ENCODE measurements at places on chromosomes 12 and 14.

- DNase-seq: no peak
These were observed 22.2 kb upstream of the HDAC7 start for GRCh38 chr12:47841910-47842309.

DNA sequence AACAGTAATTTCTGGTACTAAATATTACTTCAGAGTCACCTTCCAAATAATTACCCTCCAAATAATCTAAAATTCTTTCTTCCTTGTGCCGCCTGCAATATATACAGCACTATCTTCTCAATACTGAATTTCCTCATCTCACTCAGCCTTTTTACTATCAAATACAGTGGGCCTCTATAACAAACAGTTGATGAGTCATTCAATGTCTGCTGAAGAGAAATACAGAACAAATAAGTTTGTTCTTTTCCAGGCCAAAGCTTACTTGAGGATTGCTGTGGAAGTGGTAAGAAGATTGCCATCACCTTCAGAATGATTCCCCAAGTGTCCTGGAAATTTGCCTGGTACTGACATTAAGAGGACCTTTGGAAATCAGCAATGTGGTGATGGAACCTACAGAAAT, 218.2 kb upstream of the ARHGAP5 start:
- DNase-seq: no peak

- no peak for DNase-seq
These were observed 101.9 kb downstream of the PAPLN start for GRCh38 chr14:73339206-73339605.

- DNase-seq: no peak
These were observed 163.0 kb upstream of the TMCC3 start for GRCh38 chr12:94813314-94813713.

DNA sequence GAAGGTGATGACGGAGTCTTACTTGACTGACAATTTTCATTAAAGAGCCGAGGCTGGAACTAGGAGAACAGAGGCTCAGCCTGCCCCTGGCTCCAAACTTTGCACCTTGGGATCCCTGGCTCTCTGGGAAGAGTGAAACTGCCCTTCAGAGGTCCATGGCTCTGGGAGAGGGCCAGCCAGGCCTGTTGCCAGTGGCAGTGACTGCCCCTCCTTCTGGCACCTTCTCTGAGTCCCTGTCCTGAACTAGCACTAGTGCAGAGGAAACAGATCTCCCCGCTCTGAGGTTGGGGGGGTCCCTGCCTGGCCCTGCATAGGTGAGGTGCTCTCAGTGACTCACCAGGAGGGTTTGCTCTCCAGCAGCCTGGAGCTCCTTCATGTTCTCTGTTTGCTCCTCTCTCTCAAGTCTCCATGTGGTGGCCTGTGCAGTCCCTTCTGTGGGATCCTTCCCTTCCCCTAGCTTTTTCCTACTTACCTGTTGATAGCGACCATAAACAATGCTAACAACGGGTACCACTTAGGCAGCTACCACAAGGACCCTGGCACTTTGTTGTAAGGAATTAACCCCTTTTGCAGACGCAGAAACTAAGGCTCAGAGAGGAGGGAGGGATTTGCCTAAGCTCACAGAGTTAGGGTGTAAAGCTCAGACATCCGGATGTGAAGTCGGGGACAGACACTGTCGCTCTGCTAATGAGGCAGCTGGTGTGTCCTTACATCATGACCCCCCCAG, 22.4 kb downstream of the FAM222A start:
- no peak for DNase-seq

GRCh38 chr12:62919838-62920237, 15.1 kb downstream of the PPM1H start:
- no peak for DNase-seq

DNA sequence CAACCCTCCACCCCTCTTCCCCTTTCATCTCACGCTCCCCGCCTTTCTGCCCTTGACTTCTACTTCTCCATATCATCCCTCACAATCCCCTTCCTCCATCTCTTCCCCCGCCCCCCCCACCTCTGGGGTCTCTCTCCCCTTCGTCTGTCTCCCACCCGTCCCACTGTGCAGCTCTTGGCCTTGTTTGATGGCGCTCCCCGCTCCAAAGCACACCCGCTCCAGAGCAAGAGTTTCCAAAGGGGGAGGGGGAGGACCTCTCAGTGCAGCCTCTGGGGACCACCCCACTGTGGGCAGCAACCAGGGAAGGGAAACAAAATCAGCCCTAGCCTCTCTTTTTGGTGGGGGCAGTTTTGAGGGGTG, 774 bp downstream of the CHGA start:
- DNase-seq: no peak

DNA sequence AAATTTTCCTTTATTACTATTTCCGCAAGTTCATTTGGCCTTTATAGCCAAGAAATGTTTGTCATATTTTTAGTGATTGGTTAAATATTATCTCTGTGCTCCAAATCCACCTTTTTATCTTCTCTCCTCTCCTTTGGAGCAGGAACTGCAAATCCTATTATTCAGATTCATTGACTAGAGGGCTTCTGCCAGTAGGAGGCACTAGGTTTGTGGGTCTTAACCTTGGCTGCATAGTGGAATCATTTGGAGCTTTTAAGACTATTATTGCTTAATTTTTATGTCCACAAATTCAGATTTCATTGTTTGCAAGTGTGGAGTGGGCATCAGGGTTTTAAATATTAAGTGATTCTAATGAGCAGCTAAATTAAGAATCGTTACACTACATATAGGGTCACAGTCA, 75.3 kb upstream of the SYT10 start:
- no peak for DNase-seq

- DNase-seq: no peak
These were observed 31.2 kb downstream of the TPCN1 start for GRCh38 chr12:113252494-113252893.

GRCh38 chr14:37721976-37722659, 126.7 kb downstream of the TTC6 start:
- no peak for DNase-seq

- no peak for DNase-seq
These were observed 22.2 kb downstream of the P2RX7 start for GRCh38 chr12:121154793-121155375.

GRCh38 chr12:107372229-107372658, 278.9 kb upstream of the CRY1 start:
- DNase-seq: peak; percentile 68

GRCh38 chr14:70830998-70831781, 21.9 kb upstream of the MAP3K9 start:
- no peak for DNase-seq

DNA sequence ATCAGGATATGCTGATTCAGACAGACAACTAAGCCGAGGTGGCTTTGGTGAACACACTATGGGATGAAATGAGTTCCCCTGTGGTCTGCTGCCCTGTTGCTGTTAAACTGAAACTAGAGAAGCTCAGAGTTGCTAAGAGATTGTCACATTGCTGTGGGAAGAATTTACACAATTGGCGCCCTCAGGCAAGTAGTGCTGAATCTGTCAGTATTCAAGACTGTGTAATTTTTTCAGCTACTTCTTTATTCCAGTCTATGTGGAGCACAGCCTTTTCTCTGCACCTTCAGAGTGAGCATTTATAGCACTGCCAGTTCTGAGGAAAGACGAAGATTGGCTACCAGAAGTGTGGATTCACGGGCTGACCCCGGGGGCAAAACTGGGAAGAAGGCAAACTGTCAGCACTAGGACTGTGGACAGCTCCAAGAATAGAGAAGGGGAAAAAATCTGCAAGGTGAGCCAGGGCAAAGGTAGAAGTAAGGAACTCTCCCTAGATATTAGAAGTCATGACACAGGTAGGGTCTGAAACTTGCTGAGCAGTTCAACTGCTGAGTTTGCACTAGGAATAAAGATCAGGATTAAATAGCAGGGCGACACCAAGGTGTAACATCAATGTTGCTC, 218.8 kb upstream of the TMPO start:
- DNase-seq: no peak

DNA sequence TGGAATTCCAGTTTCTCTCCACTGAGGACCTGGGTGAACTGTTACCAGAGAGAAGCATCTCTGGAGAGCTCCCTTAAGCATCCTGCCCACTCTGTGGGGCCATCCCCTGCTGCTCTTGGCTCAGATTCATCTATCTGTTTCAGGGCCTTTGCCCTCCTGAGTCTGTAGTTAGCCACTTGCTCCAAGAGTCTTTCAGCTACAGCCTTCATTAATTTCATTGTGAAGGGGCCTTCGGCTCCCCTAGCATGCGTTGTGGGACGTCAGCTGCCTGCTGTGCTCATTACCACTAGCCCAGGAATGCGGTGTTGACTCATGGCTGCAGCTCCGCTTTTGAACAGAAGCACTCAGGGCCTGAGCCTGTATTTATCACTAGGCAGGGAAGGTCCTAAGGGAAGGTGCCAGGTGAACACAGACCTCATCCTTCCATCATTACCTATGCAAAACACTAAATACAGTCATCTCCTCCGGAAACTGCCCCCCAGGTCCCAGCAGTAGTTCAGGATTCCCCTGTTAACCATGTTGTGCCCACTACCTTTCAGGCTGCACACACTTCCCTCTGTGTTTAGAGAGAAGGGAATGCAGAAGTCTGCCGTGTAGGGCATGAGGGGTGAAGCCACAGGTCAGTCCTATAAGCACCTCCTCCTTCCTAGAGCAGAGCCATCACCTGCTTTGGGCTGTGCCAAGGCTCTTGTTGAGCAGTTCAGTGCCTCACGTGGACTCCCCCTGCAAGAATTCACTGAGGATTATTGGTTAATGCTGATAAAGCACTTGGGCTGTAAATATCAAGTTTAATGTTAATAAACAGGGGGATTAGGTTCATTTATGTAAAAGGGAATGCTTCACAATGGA, 191.4 kb downstream of the CACNA1C start:
- no peak for DNase-seq

- DNase-seq: no peak
These were observed 104.0 kb downstream of the GPR135 start for GRCh38 chr14:59360923-59361794.

GRCh38 chr14:68795597-68796417, 2.9 kb upstream of the ZFP36L1 start:
- no peak for DNase-seq

GRCh38 chr12:25801734-25802133, 156.7 kb upstream of the RASSF8 start:
- DNase-seq: no peak

- DNase-seq: no peak
These were observed 37.7 kb downstream of the RASAL1 start for GRCh38 chr12:113097716-113098440.

DNA sequence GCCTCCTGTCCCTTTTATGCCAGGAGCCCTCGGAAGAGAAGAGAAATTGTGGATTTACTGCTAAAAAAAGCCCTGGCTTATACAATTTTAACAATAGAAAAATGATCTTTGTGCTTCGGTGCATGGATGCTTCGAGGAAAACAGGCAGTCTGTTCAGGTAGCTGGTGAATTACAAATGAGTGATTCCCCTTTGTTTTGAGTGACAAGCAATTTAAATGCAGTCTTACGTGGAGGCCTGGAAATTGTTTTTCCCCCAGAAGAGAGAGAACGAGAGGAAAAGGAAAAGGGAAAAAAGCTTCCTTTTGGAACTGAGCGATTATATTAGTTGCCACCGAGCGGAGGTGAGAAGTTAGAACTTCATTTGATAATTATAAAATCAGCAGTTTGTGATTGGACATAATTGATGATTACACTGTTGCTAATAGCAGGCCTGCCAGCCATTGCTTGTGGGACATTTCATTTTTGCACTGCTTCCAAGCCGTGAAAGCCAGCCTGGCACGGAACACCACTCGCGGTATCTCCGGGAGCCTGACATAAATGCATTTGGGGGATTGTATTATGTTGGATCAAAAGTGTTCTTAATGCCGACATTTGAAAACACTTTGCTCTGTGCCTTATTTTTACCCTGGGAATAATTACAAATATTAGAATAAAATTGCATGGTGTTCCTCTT, 117.7 kb downstream of the PHETA1 start:
- DNase-seq: no peak

GRCh38 chr14:72925815-72926291, 411 bp upstream of the DCAF4 start:
- no peak for DNase-seq

DNA sequence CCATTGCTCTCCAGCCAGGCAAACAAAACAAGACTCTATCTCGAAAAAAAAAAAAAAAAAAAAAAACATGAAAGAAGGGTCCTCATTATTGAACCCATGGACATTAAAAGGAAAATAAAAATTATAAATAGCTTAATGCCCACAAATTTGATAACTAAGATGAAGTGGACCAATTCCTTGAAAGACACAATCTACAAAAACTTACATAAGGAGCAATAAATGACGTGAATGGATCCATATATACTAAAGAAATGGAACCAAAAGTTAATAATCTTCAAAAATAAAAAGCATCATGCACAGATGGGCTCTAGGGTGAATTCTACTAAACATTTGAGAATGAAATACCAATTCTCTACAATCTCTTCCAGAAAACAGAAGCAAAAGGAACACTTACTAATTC, 47.7 kb upstream of the AP4S1 start:
- DNase-seq: no peak
